ENCODE measurements at places on chromosomes 2 and 18.

- DNase-seq: no peak
Measured at GRCh38 chr2:236629961-236630872, 60.6 kb downstream of the ACKR3 start.

DNA sequence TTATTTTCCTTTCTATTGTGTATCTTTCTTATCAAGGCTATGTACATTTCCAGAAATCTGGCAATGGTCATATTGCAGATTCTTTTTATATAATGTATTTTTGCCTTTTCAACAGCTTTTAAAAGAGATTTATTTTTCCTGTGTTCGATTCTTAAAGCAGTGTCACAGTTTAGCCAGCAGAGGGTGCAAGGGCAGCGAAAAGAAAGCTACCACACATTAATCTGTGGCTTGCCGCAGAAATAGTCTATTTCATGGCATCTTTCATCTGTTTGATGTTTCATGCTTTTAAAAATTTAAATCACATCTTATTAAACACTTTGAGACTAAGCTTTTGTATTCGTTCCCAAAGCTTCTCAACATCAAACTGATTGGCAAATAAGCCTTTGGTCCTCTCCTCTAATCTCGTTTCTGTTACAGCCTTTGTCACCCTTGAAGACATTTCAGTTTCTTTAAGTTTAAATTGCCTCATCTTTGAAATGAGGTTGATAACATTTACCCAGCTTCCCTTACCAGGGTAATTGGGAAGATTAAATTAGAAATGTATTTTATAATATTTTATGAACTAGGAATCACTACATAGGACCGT, 73.3 kb downstream of the PIK3C3 start:
- peak; percentile 56 for DNase-seq

DNA sequence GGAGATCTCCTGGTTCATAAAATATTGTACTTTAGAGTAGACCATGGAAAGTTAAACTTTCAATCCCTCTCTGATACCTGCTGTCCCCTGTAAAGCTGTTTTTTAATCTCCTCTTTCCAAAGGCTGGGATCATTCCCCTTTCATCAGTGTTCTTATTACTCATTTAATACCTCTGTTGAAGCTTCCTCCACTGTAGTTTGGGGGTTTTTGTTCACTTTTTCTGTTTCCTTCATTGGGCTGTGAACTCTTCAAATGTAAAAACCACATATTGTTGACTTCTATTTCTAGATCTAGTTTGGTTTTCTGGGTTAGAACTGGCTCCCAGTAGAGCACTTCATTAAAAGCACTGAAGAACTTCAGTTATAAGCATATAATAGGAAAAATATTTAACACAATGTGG, 598.1 kb downstream of the RNF144A start:
- DNase-seq: no peak

GRCh38 chr18:13420969-13421686, 202.6 kb downstream of the LDLRAD4 start:
- DNase-seq: no peak

DNA sequence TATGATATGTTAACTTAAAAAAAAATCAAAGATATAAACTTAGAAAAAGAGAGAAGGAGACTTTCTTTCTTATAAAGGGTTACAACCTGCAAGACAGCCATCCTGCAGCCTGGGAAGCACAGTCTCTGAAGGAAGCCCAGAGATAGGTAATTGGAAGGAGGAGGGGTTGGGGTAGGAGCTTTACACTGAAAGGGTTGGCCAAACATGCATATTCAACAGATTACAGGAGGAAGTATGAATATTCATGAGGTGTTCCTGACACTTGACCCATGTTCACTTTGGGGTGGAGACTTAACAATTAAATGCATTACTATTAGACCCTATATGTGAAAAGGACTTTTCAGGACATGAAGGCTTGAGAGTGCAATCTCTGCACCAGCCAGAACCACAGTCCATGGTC, 71.7 kb upstream of the CDH2 start:
- DNase-seq: no peak

GRCh38 chr2:144249035-144249637, 270.8 kb downstream of the ZEB2 start:
- DNase-seq: no peak

GRCh38 chr18:77870199-77870598, 620.6 kb downstream of the GALR1 start:
- DNase-seq: no peak

DNA sequence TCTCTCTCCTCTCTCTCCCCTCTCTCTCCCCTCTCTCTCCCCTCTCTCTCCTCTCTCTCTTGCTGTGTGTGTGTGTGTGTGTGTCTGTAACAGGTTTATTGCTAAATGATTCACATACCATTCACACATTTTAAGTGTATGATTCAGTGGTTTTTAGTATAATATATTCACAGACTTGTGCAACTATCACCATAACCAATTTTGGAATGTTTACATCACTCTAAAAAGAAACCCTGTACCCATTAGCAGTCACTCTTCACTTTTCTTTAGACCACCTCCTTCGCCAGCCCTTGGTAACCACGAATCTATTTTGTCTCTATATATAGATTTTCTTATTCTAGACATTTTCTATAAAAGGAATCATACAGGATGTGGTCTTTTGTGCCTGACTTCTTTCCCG, 11.4 kb downstream of the THNSL2 start:
- peak; percentile 25 for DNase-seq

DNA sequence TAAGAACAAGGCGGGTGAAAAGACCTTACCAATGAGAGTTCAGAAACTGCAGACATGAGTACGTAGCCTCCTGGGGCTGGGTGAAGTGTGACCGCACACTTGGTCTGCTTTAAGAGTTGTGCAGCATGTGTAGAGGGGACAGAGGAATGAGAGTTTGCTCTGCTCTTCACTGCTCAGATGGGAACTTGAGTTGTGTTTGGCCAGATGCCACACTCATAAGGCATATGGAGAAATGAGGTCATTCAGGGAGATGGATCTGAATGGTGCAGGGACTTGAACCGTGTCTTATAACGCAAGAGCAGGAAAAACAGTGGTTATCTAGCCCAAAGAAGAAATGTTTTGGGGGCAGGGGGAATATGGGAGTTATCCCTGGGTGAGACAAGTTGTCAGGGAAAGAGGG, 273.8 kb upstream of the LYPD1 start:
- peak; percentile 33 for DNase-seq

DNA sequence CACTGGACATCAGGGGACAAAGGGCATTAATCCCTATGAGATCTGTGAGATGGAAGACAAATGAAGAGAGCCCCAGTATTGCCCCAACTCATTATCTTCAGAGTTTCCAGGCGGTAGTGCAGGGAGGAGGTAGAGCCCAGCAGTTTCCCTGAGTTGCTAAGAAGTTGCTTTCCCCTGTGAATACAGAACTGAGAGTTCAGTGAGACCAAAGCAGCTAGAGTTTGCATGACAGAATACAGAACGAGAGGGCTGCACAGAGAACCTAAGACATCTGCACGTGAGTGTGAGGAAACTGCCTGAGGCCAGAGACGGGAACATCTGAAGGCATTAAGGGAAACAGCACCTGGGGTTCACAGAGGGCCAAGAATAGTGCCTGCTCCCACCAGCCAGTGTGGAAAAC, 18.1 kb upstream of the PGAP1 start:
- no peak for DNase-seq

DNA sequence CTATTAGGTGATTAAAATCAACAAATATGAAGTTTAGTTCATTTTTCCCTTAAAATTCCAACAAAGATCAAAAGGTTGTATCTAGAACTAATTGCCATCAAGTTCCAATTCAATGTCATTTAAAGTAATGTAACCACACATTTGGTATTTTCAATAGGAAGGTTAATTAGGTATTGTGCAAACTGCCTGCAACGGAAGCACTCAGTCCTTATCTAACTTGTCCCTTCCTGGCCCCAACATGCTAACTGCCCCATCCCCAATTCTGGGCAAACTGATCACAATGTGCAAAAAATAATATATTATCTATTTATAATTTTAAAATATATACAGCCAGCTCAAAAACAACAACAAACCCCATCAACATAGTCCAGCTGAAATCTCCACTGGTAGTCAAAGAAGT, 33.2 kb downstream of the VIL1 start:
- no peak for DNase-seq

DNA sequence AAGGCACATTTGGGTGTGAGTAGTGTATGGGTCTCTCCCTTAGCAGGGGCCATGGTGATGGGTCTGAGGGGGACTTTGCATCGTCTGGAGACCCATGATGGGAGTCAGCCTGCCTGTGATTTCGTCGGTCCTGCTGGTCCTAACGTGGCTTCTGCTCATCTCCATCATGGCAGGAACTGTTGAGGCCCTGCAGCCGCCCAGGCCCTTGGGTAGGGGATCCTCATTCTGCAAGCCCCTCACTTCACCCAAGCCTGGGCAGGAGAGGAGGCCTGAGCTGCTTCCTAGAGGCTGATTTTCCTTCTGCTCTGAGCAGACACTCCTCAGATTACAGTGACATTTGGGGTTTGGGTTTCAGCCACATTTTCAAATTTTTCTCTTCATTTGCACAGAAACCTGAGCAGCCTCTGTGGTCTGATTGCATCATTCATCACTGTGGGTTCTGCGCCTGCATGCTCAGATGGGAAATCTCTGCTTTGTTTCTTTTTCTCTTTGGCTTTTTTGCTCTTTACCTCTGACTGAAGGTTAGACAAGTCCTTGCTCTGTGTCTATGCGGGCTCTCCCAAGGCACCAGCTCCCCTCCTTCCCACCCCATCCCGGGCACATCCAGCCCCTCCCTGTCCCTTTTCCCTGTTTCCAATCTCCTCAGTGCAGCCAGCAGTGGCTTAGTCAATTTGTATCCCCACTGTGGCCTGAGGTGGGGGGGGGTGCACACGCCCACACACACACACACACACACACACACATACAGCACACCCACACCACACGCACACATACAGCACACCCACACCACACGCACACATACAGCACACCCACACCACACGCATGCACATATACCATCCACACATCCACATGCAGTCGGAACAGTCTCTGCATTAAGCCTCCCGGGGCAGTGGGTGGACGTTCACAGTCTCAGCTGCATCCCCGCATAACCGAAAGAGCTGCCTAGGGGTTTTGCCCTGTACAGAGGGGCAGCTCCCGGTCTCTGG, 305.4 kb upstream of the HS6ST1 start:
- peak; percentile 76 for DNase-seq

- no peak for DNase-seq
Measured at GRCh38 chr2:8714283-8714682, 32.4 kb downstream of the ID2 start.

DNA sequence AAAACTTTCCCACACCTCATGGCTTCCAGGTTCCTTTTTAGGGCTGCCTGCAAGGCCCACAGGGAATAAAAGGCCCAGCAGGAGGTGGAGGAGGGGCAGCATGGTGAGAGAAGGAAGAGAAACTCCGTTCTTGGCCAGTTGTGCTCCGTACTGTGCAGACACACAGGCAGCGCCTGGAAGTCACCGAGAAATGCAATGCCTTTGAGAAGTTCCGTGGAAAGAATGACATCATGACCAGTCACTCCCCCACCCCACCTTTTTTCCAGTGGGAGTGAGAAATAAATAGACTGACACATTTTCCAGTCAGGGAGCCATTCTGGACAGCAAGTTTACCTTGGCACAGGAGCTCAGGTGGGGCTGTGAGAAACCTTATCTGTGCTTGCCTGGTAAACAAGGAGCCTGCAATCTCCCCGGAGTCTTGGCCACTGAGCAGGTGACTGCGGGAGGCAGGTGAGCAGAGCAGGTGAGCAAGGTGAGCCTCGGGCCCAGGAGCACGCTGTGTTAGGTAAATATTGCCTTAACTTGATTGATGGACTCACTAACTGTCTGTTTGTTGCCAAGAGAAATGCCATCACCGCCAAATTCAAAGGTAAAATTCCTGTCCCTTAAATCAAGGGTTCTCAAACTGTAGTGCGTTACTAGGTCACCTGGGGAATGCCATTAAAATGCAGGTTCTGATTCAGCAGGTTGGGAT, 13.5 kb upstream of the LBH start:
- DNase-seq: no peak

DNA sequence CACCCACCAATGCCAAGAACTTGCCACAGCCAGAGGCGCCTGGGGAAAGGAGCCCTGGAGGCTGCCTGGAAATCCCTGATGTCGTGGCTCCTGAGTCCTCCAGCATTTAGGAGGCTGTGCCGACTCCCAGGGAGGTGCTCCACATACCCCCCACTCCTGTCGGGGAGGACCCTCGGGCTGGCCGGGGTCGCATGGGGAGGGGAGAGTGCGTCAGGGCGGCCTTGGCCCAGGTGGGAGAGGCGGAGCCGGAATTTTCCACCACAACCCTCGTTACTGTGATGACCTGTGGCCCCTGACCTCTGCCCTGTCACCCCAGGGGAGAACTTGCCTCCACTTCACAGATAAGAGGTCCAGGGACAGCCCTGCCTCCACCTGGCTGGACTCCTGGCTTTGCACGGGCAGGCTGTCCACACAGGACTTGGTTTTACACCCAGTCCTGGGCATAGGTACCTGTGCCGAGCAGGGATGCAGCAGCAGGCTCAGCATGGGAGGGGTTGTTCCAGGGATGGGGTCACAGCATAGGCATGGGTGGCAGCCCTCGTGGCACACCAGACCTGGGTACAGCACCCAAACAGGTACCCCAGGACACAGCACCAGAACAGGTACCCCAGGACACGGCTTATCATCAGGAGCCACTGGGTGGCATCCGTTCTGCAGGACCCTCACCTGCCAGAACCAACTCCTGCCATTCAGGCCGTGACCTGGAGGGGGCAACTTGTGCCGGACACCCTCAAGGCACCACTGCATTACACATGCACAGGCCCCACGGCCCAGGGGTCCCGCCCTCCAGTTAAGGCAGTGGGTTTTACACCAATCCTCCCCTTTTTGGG, 12.3 kb upstream of the AGXT start:
- no peak for DNase-seq

DNA sequence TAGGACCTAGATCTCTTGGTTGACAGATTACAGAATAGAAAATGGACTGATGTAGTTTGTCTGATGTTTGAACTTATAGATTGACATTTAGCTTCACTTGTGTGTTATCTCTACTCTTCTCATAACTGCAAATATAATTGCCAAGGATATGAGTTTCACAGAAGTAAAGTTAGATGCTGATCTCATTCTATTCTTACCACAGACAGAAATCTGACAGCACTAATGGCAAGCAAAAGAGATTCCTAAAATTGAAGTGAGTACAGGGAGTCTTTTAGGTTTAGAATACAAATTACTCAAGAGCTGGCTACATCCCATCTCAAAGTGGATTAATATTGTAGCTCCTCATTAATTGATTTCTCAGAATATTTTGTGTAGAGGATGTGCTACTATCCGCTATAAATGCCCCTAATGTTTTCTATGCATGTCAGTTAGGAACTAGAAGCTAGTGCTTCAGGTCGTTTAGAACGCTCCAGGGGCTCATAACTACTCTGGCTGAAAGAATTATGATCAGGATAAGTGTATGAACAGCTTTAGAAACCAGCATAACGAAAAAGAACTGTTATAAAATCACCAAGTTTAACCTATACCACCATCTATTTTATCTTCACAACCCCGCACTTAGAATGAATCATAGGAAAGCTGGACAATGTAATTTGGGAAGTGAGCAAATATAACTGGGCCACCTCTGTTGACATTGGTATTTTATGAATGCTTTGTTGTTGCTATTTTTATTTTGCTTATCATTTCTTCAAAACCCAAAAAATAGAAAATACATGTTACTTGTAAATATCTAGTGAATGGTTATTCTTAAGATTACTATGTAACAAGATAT, 378.8 kb upstream of the REG3G start:
- DNase-seq: no peak

GRCh38 chr2:210177769-210178168, 6.6 kb upstream of the KANSL1L start:
- no peak for DNase-seq

Data from amniotic epithelial cell (primary cell).